ENCODE measurements at places on chromosomes 3 and 15. TPM values are rescaled to one million over a fixed set of nuclear protein-coding genes. Genes with fewer than 3 reads are reported as not detected.
A peak's percentile ranks its signal among the peaks of the same experiment; 100 is the strongest.

DNA sequence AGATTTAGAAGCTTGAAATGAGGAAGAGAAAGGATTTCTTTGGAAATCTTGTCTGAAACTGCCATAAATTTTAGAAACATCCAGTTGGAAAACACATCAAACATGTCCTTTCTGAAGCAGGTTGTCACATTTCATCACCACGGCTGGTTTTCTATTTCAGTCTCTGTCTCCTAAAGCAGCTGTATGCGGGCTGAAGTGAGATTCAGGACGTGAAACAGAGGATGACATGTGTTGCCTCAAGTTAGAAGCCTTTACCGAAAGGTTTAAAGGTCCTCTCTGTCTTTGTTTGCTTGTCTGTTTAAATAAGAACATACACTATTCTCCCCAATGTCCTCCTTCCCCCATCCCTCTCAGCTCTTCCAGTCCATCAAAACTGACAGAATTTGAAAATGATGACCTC lies 141.9 kb downstream of the SQOR start:
- DNase-seq, result no peak

DNA sequence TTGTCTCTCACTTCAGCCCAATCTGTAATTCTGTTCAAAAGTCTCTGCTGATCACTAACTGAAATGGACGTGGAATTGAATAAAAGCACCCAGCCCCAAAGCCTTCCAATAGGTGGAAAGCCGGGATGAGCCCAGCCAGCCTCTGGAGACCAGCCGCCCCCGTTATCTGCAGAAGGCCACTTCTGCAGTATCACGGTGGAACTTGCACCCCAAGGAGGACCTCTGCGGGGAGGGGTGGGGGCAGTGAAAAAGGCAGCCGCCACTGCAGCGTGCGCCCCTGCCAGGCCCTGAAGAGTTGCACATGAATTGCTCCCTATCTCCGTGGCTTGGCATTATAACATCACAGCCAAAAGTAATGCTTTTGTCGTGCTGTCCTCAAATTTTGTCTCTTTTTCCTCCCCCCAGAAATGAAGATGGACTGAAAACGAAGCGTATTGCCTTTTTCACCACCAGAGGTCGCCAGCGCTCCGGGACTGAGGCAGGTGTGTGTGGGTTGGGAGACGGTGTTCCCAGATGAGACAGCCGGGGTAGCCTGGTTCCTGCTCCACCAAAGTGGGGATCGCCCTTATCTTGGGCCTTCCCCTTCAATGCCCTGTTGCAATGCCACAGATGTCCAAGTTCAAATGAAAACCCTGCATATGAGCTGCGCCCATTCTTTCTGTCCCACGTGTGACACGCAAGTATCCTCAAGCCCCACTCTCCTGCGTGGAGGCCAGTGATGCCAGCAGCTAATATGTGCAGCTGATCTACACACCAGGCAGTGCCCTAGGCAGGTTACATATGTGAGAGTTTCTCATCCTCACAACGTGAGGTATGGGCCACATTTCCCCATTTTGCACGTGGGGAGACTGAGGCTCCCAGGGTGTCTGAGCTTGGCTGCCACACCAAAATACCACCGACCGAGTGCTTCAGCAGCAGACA lies 96.0 kb downstream of the LRRK1 start:
- peak; percentile 43 for DNase-seq

The DAG1 gene
- total RNA-seq, result 18.0 TPM

DNA sequence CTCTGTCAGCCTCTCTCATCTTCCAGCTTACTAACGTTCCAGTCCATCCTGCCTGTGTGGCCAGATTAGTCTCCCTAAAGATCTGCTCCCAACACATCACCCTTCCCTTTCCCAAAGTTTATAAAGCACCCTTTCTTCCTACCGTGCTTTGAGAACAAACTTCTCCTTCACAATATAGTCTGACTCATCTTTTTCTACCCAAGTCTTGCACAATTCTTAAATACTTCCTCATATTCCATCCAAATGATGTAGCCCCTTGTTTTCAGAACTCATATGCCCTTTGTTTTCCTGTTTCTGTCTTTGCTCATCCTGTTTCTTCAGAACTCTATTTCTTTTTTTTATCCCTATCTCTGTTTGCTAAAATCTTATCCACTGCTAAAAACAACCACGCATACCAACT lies 326.8 kb downstream of the MFSD1 start:
- DNase-seq, result no peak

DNA sequence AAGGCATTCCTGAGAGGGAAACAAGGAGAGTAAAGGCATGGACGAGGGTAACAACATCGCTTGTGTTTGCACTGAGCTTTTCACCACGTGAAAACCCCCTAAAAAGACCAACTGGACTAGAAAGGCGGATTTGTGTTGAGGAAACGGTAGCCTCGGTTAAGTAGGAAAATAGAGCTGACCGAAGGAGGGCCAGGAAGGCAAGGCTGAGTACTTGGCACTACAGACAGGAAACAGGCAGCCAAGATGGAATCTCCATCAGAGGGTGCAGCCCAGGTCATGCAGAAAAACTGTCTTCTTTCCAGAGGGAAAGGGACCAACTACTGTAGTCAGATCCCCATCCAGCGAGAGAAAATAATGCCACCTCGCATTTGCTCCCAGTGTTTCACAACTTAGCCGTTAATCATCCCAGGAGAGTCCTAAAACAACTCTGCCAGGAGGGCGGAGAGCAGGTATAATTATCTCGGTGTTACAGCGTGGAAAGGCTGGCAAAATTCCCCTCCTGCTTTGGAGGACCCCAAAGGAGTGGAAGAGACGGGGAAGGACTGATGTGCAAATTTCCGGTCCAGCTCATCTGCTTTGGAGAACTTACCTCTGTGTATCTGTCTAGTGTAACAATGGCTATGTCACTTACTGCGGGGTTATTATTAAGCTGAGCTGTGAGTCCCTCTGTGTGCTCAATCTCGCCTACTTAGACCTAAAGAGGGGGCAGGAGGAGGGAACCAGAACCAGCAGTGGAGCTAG lies 77.2 kb downstream of the MYO1E start:
- no peak for DNase-seq

The ACSBG1 gene
- total RNA-seq, result 1.1 TPM

- no peak for DNase-seq
Observed at GRCh38 chr3:155031186-155031585, 48.9 kb upstream of the MME start.

The HEXA gene
- 87.1 TPM for total RNA-seq

DNA sequence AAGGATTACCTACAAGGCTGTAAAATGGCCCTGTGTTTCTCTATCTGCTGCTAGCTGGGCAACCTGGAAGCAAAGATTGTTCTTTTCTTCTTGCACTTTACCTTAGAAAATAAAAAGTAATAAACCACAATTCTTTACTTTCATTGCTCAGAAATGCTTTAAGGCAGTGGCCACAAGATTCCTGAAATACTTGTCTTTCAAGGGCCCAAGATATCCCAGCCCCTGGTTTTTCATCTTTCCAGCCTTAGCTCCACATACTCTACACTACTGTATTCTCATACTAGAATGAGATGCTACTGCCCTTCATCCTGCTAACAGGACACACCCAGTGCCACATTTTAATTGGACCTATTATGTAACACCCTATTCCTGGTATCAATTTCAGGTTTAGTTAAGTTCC lies 78.9 kb downstream of the GTF2E1 start:
- DNase-seq, result no peak

DNA sequence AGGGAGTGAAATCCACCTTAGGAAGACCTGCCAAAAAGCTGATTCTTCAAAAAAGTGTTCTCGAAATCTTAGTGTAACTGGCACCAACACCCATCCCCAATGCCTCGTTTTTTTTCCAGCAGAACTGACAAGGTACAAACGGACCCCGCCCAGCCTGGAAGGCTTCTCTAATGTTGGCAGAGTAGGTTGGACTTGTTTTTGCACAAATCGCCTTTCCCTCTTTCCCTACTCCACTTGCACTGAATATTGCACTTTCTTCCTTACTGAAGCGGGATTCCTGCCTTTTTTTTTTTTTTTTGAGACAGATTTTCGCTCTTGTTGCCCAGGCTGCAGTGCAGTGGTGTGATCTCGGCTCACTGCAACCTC lies 544 bp upstream of the TIMMDC1 start:
- DNase-seq, result no peak

GRCh38 chr3:122217901-122218300 lies 34.4 kb downstream of the CASR start:
- no peak for DNase-seq

The FANCD2OS gene
- not detected for total RNA-seq

The BOC gene
- not detected for total RNA-seq

DNA sequence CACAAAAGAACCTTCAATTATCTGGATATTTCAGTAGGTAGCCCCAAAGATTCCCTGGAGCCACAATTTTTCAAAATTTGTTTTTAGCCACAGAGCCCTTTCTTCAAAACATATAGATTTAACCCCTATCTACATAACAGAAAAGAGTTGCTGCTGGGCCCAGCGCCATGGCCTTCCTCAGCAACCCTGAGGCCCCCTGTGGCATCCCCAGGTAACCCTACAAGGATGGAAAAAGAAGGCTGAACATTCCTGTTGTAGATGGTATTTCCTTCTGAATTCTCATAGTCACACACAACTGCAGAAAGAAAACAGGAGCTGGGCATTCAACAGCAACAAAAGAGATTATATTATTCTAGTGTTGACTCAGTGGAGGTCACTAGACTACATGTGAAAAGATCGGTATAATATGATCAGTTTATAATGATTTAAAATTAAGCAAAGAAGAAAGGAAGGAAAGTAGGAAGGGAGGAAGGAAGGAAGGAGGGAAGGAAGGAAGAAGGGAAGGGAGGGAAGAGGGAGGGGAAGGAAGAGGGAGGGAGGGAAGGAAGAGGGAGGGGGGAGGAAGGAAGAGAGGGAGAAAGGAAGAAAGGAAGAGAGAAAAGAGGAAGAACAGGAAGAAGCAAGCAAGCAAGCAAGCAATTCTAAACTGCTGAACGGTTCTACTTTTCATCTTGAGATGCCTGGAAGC lies 342.5 kb upstream of the NR2F2 start:
- DNase-seq, result no peak

The MKRN2OS gene
- not detected for total RNA-seq

GRCh38 chr3:176514297-176514696 lies 683.0 kb downstream of the TBL1XR1 start:
- DNase-seq, result no peak

GRCh38 chr15:22799902-22800301 lies 13.5 kb downstream of the NIPA1 start:
- DNase-seq, result no peak

DNA sequence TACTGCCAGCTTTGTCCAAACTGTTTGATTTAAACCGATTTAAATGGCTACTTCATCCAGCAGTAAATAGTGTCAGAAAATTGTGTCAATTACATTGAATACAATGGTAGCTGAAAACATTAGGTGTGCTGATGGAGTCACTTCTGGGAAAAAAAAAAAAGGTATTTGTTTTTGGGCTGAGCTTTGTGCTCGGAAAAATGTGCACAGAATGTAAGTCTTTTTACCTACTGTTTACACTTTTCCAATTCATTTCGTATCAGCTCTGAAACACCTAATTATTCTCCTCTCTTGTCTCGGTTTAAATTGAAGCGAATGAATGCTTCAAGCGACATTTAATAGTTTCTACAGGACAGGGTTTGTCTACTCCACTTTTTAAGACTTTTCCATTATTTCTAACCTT lies 1078.4 kb downstream of the ROBO1 start:
- DNase-seq, result no peak

The UCN2 gene
- not detected for total RNA-seq

DNA sequence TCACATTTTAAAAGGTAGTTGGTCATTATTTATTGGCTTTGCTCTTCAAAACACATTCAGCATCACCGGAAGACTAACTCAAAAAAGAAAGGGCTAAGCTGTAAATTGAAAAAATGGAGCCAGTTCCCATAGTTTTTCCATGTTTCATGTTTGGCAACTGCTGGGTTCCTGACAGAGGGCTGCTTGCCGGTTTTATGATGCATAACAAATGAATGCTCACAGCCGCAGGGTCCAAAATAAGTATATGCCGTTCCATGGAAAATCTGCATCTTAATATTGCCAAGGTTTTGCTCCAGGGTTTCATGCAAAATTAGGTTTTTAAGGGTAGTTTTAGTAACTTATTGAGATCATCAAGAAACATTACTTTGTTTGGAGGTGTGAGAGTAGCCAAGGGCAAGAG lies 15.8 kb downstream of the SLC12A1 start:
- DNase-seq, result no peak

GRCh38 chr3:46270474-46270873 lies 28.2 kb downstream of the CCR3 start:
- DNase-seq, result no peak

The LRRC58 gene
- 15.4 TPM for total RNA-seq

GRCh38 chr15:34266751-34267150 lies 41.9 kb downstream of the EMC4 start:
- no peak for DNase-seq

- DNase-seq, result no peak
Observed at GRCh38 chr3:40312661-40313226, 3.2 kb downstream of the EIF1B start.

DNA sequence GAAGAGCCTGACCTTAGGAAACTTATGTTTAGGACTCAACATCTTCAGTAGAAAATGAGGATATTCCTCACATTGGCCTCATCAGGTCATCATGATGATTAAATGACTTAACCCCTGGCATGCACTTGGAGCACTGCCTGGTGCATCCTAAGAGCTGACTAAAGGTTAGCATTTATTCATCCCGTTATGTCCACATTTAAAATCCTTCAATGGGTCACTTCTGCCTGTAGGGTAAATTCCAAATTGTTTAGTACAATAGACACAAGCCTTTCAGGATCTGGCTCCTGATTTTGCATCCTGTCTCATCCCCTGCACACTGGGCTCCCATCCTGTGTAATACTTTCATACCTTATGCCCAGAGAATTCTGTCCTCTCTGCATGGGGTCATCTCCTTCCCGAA lies 195.2 kb upstream of the MCTP2 start:
- no peak for DNase-seq

DNA sequence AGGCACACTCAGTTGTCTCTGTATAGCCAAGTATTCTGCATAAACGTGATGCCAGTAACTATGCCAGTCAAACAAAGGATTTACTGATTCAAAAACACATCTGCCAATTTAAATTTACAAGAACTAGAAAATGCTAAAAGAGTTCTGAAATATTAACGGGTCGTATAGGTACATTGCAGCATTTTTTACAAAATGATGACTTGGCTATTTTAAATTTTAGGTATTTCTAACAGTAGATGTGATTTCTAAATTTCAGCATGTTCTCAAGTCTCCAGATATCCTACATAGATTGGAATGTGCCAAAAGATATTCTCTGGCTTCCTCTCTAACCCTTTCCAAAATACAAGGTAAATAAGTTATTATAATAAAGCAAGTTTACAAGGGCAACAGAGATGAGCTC lies 60.3 kb downstream of the MORC1 start:
- DNase-seq, result no peak

DNA sequence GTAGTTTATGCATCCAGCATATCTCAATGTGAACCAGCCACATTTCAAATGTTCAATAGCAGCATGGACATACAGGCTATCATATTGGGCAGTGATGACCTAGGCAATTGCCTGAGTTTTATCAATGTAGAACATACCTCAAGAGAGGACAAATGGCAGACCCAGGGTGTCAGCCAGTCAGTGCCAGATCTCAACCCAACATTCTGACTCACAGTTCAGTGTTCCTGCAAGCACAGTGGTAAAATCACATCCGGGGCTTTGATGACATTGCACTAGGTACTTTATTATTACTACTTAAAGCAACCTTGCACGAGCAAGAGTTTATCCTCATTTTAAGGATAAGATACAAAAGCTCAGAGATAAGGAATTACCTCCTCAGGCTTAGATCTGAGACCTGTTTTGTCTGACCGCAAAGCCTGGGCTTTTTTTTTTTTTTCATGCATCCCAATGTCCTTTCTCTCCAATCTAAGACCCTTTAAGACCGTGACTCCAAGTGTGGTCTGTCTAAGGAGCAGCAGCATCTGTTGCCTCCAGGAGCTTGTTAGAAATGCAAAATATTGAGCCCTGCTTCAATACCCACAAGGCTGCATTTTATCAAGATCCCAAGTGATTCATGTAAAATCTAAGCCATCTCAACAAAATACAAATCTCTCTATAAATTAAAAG lies 60.1 kb downstream of the SLC12A1 start:
- DNase-seq, result no peak

The CD80 gene
- total RNA-seq, result 14.1 TPM

All from T-helper 17 cell (primary cell).